ENCODE measurements at places on chromosomes 2 and 18. TPM values are rescaled to one million over a fixed set of nuclear protein-coding genes. Genes with fewer than 3 reads are reported as not detected.

Gene RNF144A
- 13.5 TPM for total RNA-seq

Gene TSPYL6
- not detected for total RNA-seq

DNA sequence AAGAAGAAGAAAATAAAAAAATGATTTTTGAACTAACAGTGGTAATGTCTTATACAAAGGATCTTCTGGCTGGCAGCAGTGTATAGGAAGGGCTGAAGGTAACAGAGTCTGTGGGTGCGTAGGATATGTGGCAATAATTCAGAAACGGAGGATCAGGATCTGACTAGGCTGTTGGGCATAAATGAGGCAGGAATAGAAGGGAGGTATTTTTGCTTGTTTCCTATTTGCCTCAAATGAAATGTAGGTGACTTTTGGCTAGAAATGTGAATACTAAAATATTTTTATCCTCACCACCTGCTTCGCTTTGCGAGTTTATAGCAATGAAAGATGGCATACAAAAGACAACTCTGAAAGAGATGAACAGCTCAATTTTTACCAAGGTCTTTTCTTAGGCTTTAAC lies 1086.1 kb upstream of the CELF4 start:
- no peak for DNase-seq

GRCh38 chr2:206345606-206346005 lies 71.1 kb downstream of the ZDBF2 start:
- DNase-seq = no peak

All from CD8-positive, alpha-beta memory T cell (primary cell).